ENCODE measurements at places on chromosomes 7 and 10. TPM values are rescaled to one million over a fixed set of nuclear protein-coding genes. Genes with fewer than 3 reads are reported as not detected.

CTAGE15 gene
- total RNA-seq = 0.07 TPM

DNA sequence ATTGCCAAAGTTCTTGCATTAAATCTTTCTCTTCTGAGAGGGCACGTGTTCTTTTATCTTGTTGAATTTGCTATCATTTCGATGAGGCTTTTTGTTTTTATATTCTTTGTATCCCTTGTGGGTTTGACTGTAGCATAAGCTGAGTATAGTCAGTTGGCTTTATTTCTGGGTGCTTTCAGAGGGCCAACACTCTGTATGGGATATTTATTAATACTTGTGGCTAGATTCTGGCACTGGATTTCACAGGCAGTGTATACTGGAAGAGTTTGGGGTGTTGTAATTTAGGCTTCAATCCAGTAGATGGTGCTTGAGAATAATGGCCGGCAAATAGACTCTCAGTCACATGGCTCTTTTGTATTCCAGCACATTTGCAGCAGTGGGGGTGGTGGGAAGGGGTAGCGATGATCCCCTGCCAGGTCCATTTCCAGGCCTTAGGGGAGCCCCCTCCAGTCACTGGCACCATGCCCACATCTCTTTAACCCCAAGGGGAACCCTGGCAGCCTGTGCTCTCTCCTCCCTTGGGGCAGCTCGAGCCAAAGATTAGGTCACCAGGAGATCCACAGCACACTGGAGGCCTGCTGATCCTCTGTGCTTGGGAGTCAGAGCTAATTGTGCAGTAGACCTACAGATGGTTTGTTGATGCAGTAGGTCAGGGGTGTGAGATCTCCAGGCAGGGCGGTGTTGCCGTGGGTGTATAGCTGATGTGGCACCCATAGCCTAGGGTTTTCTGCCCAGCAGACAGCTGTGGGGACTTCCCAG lies 81.8 kb downstream of the PTPN20 start:
- DNase-seq = peak; percentile 47

DNA sequence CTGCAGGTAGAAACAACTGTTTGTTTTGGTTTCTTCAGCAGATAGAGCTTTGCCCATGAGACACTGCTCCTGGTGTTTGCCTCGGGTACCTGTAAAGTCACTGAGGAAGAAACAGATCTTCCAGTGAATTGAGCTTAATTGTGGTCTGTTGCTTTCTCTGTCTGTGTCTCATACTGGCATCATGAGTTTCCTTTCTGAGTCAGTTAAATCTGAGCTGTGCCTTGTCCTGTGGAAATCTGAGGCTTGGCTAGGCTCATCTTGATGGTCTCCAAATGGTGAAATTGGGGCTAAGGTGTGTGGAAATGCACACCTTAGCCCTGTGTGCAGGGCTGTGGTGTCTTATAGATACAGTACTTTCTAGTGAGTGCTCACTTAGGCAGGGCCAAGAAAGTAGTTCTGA lies 67.4 kb downstream of the GBF1 start:
- DNase-seq = peak; percentile 52

DNA sequence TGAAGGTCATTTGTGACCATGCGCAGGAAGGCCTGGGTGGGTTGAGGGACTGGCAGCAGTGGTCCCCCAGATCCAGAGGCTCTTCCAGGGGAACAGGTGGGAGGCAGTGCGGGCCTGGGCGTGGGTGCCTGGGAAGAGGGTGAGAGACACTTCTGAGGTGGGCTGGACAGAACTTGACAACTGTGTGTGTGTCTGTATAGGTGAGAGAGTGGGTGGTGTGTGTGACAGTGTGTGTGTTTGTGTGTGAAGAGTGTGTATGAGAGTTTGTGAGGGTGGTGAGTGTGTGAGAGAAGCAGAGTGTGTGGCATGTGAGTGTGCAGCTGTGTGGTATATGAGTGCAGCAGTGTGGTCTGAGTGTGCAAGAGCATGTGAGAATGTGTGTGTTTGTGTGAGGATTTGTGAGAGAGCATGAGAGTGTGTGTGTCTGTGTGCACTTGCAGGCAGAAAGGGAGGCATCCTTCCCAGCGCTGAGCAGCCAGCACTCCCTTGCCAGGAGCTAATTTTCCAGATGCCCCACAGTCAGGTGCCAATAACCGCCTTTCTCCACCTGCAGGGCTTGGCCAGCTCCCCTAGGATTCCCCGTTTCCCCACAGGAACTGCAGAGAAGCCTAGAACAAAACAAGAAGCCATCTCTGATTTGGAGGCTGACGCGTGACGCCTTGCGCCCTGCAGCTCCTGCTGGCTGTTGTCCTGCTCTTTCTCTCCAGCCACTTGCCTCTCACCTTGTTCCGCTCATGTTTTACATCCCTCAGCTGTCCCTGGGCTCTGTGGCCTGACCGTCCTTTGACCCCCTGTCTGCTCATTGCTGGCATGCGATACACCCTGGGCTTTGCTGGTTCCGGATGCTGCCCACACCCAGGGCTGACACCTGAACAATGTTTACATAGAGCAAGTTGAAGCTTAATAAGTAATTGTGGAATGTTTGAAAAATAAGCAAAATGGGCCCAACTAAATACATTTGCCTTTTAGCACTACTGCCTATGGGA lies 88.0 kb downstream of the TMEM178B start:
- no peak for DNase-seq

GRCh38 chr10:29379208-29379607 lies 90.3 kb downstream of the LYZL1 start:
- DNase-seq = no peak

GRCh38 chr7:75595766-75596165 lies 103.6 kb downstream of the SPDYE5 start:
- no peak for DNase-seq

Data from HFFc6 (cell line).